CD8-positive, alpha-beta T cell (primary cell): ENCODE measurements at places on chromosomes 11 and 22.

DNA sequence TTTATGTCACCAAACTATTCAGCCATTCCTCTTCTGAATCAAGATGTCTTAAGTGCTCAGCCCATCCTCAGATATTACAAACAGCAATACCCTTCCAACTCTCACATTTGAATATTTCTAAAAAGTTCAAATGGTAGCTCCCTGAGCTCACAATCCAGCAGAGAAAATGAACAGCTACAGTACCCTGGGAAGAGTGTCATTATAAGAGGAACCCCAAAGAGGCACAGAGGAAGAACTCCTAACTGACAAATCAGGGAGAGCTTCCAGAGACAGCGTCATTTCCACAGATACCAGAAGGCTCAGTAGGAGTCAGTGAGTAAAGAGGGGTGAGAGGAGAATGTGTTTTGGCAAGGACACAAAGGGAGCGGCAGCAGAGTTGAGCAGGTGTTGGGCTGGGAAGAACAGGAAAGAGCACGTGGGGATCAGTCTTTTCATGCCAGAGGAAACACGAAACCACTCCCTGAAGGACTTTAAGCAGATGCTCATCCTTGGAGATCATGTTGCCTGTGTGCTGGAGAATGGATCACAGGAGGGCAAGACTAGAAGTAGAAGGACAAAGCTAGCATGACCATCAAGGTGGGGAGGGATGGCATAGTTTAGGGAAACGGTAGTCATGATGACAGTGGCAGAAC lies 4.3 kb downstream of the CLTCL1 start:
- no peak for DNase-seq

DNA sequence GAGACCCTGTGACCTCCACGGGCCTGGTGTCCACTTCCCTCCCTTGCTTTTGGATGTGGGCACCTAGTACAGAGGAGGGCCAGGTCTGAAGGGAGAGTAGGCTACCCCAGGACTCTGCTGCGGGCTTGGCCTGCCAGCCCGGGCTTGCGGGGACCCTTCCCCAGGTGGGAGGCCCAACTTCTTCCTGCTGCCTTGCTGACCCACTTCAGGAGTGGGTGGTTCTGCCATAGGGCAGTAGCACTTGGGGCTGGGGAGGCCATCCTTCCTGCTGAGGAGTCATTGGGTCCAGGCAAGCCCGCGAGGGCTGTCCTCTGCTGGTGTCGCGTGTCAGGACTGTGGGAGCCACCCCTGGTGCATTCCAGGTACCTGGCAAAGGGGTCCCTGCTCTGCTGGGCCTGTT lies 1250.0 kb downstream of the BRD1 start:
- DNase-seq, result no peak

DNA sequence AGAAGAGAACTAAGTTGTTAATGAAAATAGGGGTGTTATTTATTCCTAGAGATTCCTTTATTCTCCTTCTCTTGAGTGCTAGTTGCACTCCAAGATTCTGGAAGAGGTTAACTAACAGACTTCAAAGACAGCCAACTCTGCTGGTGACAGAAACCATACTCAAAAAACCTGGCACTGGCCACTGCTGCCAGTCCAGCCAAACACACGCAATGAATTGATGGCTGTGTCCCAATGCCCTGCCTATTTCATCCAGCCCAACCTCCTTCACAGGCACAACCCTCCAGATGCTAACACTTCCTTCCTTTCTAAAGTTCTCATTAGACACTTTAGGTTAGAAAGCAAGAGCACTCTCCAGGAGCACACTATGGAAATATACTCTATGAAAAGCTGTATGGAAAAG lies 150.8 kb upstream of the C11orf58 start:
- no peak for DNase-seq

DNA sequence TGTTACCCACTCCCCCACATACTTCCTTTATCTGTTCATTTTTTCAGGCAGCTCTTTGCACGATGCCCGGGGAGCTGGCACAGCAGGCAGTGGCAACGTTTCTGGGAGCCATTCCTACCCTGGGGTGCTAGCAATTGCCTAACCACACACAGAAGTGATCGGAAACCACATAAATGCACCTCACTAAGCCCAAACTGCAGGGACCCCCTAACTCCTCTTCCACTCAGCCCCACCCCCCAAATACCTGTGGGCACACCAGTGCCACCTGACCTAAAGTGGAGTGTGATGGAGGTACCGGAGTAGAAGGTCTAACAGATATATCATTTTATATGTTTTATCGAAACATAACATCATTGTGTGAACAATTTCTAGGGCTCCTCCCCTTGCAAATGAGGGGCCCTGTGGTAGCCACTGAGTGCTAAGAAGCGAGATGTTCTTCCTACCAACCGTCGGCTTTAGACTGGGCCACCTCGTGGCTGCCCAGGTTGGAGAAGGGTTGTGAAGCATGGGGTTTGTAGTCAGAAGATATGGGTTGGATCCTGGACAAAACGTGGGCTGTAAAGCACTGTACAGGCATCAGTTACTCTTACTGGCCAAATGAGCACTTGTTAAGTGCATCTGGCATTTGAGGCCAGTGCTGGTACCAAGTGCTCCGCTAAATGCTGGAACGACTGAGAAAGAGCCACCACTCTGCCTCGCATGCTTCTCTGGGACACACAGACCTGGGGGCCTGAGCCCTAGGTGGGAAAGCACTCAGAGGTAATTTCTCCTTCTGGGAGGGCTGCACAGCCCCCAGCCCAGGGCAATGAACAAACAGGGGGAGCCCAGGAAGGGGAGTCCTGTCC lies 2.8 kb downstream of the MRGPRD start:
- no peak for DNase-seq

DNA sequence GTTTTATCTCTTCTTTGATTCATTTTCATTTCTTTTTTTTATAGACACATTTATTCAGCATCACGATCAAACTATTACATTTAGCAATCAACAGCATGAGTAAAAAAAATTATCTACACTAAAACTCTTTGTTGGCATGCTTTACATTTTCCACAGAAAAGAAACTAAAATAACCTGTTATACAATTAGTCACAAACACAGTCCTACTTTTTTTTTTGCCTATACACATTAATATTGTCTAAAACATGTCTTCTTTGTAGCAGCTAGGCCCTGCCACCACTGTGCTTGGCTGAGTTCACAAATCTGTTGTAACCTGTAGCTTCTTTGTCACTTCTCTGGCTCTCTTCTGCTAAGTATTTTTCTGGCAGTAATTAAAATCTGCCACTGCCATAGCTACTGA lies 117.0 kb downstream of the STIM1 start:
- DNase-seq, result no peak

DNA sequence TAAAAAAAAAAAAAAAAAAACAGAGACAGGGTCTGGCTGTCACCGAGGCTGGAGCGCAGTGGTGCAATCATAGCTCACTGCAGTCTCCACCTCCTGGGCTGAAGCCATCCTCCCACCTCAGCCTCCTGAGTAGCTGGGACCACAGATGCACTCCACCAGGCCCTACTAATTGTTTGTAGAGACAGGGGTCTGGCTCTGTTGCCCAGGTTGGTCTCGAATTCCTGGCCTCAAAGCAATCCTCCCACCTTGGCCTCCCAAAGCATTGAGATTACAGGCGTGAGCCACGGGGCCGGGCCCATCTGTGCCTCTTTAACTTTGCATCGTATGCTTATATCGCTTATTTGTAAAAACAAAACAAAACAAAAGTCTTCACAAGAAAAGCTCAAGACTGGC lies 3.1 kb downstream of the CPT1A start:
- DNase-seq, result no peak

DNA sequence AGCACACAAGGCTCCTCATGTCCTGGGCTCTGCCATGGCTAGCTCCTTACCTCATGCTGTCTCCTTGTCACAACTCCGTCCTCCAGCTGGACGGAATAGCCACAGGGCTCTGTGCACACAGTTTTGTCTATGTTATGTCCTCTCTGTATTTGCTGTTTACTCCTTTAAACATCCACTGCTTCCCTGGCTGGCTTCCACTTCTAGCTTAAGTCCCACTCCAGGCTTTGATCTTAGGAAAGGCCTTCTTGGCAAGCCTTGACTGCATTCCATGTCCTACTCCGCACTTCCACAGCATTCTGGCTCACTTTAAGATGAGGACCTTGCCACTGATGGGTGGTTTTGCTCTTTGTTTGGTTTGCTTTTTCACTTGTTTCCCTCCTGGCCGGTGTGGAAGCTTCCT lies 22.9 kb upstream of the ROBO3 start:
- DNase-seq, result no peak

- no peak for DNase-seq
Observed at GRCh38 chr11:120134931-120135228, 3.0 kb downstream of the TRIM29 start.

- DNase-seq, result peak; percentile 62
Observed at GRCh38 chr11:13776134-13776815, 107.8 kb downstream of the FAR1 start.

GRCh38 chr11:59676205-59676604 lies 7.4 kb upstream of the PATL1 start:
- DNase-seq, result no peak
